ENCODE measurements at places on chromosomes 7 and 10.

- no peak for DNase-seq
Observed at GRCh38 chr10:75229971-75230370, 5.8 kb downstream of the COMTD1 start.

GRCh38 chr10:89679986-89680385, 21.4 kb upstream of the KIF20B start:
- no peak for DNase-seq

DNA sequence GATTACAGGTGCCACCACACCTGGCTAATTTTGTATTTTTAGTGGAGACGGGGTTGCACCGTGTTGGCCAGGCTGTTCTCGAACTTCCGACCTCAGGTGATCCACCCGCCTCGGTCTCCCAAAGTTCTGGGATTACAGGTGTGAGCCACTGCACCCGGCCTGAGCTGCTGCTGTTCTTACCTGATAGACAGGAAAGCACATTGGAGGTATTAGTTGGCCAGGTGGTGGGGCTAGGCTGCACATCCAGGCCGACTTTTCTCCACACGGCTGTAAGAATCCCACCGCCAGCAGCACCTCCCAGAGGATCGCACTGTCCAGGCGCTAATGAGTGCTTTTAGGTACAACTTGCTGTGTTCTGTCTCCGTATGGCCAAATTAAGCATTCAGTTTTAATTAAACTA, 112.6 kb downstream of the WDR37 start:
- no peak for DNase-seq

GRCh38 chr10:132793871-132794849, 8.2 kb upstream of the NKX6-2 start:
- DNase-seq = no peak

DNA sequence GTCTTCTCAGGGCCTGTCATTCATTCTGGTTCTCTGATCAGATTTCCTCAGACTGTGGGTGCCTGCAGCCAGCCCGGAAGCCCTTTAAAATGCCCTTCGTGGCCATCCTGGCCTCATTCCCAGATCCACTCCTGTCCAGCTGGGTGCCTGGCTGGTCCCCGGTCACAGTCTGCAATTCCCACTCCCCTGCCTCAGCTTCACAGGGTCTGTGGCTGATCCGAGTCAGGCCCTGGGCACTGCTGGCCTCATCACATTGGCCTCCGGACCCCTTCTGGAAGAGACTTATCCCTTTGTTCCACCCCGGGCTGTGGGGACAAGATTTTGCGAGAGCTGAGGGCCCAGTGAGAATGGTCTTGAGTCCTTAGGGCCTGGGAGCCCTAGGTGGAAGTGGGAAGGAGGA, 12.1 kb downstream of the DOCK1 start:
- no peak for DNase-seq

GRCh38 chr10:11680496-11680895, 61.7 kb upstream of the ECHDC3 start:
- no peak for DNase-seq

GRCh38 chr7:28629216-28629842, 217.0 kb downstream of the CREB5 start:
- DNase-seq = no peak

DNA sequence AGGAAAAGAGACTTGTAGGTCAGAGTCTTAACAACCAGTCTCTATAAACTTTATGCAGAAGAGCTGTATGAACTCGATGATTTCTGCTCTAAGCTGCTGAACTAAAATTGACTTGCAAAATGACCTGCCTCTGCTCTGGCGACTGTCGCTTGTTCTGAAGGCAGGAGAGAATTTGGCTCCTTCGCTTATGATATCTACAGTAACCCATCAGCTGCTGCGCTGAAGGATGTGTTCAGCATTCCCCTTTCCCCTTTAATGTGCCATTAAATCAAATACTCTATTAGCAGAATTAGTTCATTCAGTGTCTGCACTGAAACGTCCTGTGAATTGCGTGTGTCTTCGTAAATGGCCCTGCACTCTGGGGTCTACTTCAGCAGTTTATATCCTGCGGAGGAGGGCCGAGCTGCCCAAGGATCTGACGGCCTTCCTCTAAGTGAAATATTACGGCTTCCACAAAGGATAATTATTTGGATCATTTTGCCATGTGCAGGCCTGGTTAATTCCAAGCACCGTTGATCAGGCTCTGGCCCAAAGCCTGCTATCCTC, 254.9 kb downstream of the SNX10 start:
- DNase-seq = no peak

- DNase-seq = no peak
Observed at GRCh38 chr7:132475669-132476116, 100.6 kb downstream of the PLXNA4 start.

- no peak for DNase-seq
Observed at GRCh38 chr7:144908943-144909556, 73.2 kb upstream of the TPK1 start.

DNA sequence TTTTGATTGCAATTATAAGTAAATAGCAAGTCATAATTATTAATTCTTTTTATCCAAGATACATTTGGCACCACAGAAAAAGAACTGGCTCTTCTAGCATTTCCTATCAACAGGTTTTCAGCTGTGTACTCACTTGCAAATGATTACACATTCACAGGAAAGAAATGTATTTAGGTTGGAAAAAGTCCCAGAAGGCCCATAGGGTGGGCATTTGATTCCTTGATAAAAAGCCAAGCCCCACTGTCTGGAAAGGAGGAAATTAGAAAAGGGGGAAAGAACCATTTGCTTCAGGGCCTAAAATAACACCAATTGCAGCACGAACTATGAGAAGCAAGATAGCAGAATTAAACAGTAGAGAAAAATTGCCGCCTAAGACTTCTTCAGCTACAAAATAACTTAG, 80.8 kb upstream of the COL1A2 start:
- DNase-seq = no peak

- DNase-seq = no peak
Observed at GRCh38 chr10:10792681-10793080, 225.0 kb upstream of the CELF2 start.

GRCh38 chr7:101950450-101951119, 133.2 kb downstream of the CUX1 start:
- no peak for DNase-seq

GRCh38 chr10:71945819-71946474, 18.2 kb upstream of the CHST3 start:
- DNase-seq = no peak

DNA sequence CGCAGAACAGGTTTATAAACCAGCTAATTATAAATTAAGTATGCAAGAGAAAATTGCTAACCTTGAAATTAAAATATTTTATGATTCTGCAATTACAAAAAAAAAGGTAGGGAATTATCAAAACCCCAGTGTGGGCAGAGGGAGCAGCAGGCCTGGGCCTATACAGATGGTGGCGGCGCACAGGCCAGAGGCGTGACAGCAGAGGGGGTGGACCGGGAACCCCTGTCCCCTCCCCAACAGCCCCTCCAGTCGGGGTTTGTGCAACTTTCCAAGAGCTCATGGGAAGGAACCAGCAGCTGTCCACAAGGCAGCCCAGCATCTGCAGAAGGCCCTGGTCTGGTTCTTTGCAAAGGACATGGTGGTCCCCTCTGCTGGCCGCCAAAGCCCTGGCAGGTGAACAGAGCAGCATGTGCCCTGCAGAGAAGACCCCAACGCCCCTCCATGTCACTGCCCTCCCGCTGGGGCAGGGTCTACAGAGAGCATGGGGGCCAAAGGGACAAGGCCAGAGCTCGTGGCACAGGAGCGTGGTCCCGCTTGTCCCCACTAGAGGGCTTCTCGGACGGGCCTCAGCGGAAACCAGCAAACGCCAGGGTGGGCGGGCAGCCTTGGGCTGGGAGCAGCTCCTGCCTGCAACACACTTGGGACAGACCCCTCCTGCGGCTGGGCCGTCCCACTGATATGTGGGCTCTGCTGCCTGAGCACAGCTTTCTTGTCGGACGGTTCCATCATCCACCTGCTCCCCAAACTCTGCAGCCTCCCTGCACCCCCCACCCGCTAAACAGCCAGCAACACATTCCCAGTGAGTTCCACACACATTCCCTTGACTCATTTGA, 75.1 kb downstream of the EBF3 start:
- no peak for DNase-seq

GRCh38 chr7:139855498-139856270, 26.6 kb downstream of the TBXAS1 start:
- no peak for DNase-seq

DNA sequence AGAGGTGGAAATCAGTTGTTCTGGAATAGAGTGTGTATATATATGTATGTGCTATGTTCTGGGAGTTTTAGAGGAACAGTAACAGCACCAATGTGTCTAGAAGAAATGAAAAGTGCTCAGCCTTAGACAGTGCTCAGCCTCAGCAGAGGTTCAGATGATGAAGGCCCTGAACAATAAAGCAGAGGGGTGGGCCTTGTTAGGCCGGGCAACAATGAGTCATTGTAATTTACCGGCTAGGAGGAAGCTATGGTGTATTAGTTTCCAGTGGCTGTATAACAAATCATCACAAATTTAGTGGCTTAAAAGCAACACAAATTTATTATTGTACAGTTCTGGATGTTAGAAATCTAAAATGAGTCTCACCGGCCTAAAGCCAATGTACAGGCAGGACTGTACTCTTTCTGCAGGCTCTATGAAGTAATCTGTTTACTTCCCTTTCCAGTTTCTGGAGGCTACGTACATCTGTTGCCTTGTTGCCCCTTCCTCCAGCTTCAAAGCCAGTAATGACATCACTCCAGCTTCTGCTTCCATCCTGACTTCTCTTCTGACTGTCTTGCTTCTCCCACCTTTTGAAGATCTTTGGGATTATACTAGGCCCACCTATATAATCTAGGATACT, 84.6 kb downstream of the CH25H start:
- DNase-seq = no peak

DNA sequence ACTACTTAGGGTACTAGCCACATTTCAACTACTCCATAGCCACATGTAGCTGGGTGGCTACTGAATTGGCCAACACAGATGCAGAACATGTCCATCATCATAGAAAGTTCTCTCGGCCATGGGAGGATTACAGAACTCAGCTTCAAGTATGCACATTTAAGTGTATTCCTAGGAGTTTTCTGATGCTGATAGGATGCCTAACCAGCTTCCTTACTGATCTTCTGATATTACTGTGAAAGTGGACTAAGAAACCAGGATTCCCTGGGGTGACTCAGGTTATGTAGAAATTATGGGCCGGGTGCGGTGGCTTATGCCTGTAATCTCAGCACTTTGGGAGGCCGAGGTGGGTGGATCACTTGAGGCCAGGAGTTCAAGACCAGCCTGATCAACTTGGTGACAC, 125.5 kb downstream of the FRMD4A start:
- no peak for DNase-seq

Data from frontal cortex (tissue), 4 donors.